Stimulated activated CD4-positive, alpha-beta T cell treated with anti-CD3 and anti-CD28 coated beads, Interleukin-15, amount 100 ng/mL, for 48 hours (primary cell): ENCODE measurements at places on chromosomes 1 and 21.

- no peak for DNase-seq
Observed at GRCh38 chr1:194024659-194025058, 838.2 kb upstream of the B3GALT2 start.

DNA sequence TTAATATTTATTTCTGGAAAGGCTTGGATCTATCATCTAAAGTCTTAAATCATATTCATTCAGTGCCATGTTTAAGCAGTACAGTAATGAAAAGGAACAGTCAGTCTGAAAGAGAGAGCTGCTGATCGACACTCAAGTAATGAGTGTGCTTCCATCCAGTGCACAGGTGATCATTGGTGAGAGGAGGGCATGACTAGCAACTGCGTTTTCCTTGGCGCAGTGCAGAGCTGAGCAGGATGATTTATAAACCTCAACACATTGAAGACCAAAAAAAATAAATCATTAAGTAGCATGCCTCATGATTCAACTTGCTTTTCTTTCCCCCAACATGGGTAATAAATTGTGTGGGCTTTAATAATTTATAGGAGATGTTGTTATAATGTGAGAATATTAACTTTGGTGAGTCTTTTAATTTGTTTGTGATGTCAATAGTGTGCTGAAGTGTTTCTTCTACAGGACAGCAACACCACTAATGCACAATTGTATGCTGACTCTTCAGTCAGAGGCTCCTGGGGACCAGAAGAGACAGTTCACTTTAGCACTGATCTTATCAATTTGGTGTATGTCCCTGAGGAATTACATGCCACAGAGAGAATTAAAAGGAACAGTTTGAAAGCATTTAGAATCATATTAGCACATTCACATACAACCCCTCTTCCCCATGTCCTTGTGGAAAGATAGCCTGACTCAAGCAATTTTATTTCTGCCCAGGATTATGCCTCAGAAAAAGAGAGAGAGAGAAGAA is 199.7 kb upstream of the ADGRL2 start:
- DNase-seq: no peak

DNA sequence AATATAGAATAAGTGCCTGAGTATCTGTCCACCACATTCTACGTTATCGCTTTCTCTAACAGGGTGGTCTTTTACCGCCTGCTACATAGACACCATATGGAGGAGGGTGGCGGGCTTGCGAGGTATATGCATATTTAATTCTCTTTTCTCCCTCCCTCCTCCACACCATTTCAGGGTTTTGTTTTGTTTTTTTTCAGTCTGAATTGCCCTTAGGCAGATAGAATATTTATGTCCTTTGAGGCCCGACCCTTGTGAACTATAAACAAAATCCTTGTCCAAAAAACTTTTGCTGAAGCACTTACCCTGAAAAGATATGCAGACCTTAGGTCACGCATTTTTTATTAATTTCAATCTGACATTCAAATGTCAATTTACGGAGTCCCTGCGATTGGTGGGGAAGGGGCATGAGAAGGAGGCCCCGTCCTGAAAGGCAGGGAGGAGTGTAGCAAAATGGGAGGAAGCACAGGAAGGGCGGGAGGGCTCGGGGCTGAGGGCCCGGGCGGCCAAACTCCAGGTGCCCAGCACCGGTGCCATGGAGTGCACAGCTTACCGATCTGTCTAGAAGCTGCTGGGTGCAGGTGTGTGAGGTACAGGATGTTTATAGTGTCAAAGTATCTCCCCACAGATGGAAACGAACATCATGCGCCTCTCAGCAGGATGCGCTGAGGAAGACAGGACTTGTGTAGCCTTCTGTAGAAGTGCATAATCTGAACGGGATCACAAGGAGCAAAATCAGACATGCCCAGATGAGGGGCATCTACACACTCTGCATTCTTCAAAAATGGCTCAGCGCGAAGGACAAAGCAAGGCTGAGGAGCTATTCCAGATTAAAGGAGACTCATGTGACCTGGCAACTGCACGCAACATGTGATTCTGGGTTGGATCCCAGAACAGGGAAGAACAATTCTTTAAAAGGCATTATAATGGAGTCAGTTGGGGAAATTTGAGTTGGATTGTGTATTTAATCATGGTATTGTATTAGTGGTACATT is 68.8 kb upstream of the LYST start:
- no peak for DNase-seq

GRCh38 chr21:28548291-28548690 is 444.4 kb downstream of the LTN1 start:
- DNase-seq: no peak

- DNase-seq: no peak
Observed at GRCh38 chr1:67618285-67619018, 66.5 kb upstream of the GADD45A start.

DNA sequence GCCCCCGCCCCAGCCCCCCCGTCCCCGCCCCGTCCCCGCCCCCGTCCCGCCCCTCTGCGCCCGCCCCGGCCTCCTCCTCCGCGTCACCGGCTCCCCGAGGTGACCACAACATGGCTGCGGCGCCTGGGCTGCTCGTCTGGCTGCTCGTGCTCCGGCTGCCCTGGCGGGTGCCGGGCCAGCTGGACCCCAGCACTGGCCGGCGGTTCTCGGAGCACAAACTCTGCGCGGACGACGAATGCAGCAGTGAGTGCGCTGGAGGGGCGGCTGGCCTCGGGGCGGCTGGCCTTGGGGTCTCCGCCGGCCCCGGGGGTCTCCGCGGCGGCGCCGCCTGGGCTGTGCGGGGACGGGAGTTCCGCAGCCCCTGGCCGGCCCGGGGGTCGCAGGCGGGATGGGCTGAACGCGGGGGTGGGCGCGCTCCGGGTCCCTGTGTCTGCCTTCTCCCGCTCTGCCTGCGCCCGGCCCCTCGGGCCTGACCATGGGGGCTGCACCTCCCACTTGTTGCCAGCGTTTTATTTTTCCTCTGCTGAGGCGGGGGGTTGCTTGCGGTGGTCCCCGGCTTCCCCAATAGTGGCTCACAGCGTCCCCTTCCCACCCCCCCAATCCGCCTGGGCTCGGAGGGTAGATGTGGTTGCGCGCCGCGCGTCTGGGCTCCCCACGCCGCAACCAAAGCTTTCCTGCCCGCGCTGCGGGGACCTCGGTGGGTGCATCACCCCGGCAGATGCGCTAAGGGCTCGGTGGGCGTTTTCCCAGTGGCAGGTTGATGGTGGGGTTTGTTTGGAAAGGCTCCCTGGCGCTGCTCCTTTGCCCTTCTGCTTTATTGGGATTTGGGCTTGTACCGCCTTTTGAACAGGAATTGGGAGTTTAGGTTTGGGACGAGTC is at the start of gene MIA3:
TSS of gene MIA3 (plus strand) at position 97 of the 879 bp plus-strand sequence. CDS start at position 111, 14 bp downstream.
- peak; percentile 61 for DNase-seq

- no peak for DNase-seq
Observed at GRCh38 chr21:42038826-42039425, 28.8 kb upstream of the ZBTB21 start.

DNA sequence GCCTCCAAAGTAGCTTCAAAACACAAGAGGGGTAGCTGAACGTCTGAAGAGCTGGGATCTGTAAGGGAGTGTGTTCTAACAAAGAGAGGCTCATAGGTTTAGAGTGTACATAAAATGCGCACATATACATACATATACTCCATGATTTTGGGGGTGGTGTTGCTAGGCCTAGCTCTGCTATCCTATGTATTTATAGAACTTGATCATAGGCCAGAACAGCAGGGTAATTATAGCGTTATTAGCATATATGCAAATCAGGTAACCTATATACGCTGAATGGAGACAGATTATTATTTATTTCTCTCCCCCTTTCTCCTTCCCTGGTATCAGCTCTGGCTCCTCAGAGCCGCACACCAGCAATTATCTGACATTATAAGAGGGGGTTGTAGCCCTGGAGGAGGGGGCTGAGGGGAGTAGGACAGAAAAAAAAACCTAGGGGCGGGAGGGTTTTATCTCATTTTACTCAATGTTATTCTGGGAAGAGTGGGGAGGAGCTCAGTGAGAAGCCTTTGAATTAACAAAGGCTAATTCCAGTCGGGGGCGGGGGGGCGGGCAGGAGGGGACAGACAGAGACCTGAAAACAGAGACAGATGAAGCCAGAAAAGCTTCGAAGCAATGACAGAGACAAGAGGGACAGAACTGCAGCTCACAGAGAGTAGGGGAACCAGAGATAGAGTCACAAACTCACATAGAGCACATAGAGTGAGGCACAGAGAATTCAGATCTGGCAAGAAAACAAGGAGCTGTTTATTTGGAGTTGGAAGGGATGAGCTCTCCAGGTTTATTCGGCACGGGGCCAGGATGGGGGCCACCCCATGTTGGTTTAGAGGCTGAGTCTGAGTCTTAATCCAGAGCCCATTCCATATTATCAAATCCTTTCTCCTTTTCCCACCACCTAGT is 63.0 kb downstream of the RHBG start:
- no peak for DNase-seq

- no peak for DNase-seq
Observed at GRCh38 chr1:64320922-64321614, 117.6 kb downstream of the UBE2U start.

DNA sequence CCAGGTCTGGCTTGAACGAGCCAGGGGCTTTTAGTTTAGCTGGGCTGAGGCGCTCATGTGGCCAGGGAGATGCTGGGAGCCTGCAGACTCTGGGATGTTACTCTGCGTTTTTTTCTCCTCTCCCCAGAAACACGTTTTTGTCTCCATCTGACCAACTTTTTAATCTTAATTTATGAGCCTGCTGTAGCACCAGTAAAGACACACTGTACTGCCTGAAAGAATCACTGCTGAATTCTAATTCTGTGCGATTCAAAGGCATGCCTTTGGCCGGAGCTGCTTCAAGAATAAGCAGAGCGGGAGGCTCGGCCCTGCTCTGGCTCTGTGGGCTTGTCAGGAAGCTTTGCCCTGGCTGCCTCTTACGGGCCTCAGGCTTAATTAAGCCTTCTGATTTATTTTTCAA is 129.5 kb downstream of the CAMTA1 start:
- DNase-seq: no peak

DNA sequence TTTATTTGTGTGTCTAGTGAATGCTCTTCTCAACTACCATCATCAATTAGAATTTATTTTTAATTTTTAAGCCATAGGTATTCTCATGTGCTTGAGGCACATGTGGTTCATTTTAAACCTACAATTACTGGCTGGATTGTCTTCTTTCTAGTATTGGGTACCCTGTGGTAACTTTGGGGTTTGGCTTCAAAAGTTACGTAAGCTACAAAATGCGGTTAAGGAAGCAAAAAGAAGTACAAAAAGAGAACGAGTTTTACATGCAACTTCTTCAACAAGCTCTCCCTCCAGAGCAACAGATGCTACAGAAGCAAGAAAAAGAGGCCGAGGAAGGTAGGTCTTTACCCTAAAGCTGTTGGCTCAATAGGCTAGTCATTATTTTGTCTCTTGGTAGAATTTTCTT is 25.8 kb downstream of the MACO1 start:
- DNase-seq: no peak

GRCh38 chr21:17650292-17650691 is 37.6 kb upstream of the BTG3 start:
- no peak for DNase-seq

DNA sequence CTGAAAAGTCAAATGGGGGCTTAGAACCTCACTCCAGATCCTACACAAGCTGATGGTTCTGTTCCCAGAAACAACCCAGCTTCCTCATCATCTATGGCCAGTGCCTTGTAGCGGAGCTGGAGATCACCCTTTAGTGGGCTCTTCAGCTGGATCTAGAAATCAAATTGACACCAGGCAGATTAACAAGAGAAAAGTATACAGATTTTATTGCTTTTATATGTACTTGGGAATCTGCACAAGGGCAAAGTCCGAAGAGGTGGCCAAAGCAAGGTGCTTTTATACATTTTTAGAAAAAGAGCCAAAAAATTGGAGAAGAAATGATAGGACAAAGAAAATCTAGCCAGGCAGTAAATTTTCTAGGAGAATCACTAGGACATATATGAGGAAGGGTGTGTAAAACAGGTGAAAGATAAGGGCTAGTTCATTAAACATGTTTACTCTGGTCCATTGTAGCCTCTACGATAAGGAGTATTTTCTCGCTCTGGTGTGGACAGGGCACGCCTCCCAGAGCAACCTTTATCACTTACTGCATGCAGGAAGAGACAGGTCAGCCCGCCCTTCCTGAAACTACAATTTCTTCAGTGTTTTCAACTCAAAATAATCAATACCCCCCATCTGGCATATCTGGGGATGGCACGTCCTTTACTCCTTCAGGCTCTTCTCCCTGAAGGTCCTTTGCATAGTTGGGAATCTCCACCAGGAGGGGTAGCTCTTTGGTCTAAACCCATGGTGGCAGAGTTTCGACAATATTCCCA is 14.0 kb upstream of the LGALS8 start:
- DNase-seq: no peak

DNA sequence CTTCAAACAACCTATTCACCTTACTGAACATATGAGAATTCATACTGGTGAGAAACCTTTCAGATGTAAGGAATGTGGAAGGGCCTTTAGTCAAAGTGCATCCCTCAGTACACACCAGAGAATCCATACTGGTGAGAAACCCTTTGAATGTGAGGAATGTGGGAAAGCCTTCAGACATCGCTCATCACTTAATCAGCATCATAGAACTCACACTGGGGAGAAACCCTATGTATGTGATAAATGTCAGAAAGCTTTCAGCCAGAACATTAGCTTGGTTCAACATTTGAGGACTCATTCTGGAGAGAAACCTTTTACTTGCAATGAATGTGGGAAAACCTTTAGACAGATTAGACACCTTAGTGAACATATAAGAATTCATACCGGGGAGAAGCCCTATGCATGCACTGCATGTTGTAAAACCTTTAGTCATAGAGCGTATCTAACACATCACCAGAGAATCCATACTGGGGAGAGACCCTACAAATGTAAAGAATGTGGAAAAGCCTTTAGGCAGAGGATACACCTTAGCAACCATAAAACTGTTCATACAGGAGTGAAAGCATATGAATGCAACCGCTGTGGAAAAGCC is 13.2 kb upstream of the EXO5 start:
- no peak for DNase-seq

DNA sequence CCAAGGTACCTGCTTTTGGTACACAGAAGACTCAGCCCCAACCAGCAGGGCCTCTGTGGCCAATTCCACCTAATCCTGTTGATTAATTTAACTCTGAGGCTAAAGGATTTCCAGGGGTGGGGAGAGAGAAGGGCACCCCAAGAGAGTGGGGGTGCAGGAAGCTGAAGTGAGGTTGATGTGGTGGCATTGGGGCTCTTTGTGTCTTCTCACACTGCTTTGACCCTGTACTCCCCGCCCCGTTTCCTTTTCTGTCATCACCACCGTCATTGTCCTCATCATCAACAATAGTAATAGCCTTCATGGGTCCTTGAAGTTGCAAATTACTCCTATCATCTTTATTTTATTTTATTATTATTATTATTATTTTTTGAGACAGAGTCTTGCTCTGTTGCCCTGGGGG is 55.9 kb downstream of the PAX7 start:
- no peak for DNase-seq

DNA sequence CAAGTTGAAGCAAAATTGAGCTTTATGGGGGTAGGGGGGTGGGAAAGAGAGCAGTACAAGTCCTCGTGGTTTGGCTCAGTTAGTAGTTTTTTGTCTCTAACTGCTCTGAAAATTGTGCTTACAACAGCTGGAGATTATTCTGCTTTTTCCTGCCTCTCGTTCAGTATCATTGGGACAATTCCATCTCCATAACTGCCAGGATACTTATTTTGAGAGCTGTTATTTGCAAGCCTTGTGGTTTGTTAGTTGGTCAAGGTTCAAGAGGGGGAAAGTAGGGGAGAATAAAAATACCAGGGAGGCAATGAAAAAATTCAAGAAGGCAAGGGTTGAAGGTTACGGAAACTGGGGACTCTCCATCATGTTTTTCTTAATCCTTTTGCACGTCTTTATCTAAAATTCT is 811.8 kb upstream of the ADGRL2 start:
- no peak for DNase-seq
